Activated T-helper 1 cell treated with anti-CD3 and anti-CD28 coated beads, Interleukin-2, amount 50 U/mL, for 16 hours (primary cell): ENCODE measurements at places on chromosomes 4 and X.

- no peak for DNase-seq
Observed at GRCh38 chr4:68109868-68110267, 19.8 kb downstream of the TMPRSS11F start.

- DNase-seq, result no peak
Observed at GRCh38 chr4:108840426-108840975, 77.6 kb upstream of the ETNPPL start.

GRCh38 chr4:15317246-15317645 lies 110.6 kb upstream of the C1QTNF7 start:
- no peak for DNase-seq

DNA sequence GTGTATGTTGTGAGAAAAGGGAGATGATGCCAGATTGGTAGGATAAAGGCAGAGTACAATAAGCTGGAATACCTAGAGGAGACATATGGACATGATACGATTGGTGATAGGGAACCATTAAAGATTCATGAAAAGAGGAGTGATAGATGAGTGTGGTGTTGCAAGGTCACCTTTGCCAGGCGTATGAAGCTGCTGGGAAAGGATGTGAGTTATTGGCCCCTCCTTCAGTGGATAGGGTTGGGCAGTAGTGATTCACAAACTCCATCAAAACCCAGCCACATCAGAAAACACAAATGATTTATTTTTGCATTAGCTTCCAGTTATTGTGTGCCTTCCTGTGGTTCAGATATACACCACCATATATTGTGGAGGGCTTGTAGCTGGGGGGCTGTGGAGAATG lies 34.3 kb downstream of the TMEM164 start:
- no peak for DNase-seq

DNA sequence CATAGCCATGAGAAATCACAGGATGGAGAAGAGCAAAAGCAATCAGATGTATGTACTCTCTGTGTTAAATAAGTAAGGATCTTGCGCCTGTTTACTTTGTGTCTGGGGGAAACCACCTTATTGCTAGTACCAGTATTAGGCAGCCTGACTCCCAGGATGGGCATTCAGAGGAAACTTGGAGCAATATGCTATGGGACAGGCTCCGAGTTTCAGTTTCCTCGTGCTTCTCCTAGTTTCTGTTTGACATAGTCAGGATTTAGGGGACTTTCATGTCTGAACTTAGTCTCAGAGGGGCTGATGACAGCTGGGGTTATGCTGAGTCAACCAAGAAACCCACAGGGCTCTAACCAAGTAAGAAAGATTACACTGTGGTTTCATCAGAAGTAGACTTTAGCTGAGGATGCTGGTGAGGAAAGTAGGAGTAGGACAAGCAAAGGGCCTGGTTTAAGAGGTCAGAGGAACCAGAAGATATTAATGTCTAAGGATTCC lies 13.5 kb downstream of the NSUN7 start:
- DNase-seq, result no peak

GRCh38 chr4:91824773-91825172 lies 479.0 kb upstream of the GRID2 start:
- DNase-seq, result no peak

GRCh38 chr4:66351761-66352160 lies 681.5 kb upstream of the EPHA5 start:
- no peak for DNase-seq

DNA sequence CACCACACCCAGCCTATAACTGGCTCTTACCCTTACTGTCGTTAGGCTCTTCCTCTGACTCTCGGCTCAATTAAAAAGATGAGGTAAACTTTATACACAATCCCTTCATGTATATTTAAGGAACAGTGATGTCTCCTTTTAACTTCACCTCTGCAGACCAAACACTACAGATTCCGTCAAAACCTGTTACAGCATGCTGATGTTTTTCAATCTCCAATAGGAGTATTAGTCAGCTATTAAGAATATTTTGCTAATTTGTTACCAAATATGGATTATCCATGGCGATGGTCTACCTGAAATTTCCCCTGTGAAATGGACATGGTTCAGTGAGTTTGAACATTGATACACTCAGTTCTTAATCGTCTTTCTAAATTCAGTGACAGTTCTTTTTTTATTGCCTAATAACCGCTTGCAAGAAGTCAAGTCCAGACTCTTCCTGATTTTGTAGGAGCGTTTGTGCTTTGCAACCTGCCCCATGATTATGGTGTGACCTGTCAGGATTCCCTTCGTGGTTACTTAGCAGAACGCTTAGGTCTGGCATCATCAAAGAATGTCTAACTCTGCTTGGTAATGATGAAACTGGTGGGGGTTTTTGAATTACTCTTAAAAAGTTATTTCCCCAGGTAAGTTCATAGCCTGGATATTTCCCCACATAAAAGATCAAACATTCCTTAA lies 72.2 kb upstream of the STOX2 start:
- DNase-seq, result no peak

DNA sequence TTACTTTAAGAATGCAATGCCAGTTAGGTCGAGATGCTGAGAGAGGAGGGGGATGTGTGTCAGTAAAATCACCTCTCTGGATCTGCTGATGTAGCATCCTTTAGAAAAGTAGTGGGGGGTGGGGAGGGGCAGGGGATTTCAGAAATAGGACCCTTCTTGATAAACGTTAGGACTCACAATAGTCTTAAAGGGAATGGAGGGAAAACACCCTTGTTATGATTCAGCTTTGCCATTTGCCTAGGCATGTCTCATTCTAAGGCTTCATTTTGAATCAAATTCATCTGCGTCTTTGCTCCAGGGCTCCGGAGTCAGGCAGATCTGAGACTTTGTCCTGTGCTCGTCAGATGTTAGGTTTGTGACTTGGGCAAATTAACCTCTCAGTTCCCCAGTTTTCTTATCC lies 879 bp downstream of the SH2D1A start:
- DNase-seq, result no peak

DNA sequence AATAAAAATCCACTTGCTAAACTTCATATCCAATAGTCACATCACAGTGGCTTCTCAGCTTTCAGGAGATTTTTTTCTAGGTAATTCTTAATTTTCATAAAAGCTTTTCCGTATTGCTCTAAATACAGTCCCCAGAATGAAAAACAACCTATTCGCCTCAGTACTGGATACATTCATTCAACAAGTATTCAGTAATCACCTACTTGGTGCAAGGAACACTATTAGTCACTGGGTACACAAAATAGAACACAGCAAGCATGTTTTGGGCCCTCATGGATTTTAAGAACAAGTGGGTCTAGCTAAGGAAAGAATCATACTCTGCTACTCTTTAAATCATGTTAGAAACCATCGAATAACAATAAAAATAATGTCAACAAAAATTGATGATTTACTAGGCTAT lies 2.8 kb upstream of the BEX3 start:
- DNase-seq, result no peak

- no peak for DNase-seq
Observed at GRCh38 chr4:3870567-3870962, 104.4 kb downstream of the ADRA2C start.

DNA sequence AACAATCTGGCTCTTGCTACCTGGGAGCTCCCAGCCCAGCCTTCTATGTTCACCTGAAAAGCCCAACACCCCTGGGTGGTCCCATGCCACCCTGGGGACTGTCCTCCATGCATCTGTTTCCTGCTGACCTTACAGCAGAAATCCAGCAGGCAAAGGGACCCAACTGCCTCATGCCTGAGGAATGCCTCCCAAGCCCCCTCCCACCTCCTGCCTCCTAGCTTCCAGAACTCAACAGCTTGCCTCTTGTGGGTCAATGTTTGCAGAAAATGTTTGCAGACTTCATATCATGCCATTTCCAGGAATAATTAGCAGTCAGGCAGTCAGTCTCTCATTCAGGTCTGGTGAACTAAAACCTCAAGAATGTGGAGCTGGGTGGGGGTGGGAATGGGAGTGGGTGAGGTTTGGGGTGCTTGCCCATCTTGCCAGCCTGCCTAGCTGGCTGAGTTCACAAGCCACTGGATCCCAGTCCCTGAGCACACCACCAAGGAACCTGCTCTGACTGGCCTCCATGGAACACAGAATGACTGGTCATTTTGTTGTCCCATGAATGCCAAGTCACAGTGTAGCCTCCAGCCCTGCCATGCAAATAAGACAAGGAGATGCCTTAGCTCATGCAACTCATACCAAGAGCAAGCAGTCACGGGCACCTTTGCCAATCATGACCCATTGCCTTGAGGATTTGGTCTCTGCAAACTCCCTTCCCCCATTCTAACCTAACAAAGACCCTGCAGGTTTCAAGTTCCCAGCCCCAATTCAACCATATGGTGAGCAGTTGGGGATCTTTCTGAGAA lies 12.1 kb upstream of the PLAC1 start:
- DNase-seq, result no peak

DNA sequence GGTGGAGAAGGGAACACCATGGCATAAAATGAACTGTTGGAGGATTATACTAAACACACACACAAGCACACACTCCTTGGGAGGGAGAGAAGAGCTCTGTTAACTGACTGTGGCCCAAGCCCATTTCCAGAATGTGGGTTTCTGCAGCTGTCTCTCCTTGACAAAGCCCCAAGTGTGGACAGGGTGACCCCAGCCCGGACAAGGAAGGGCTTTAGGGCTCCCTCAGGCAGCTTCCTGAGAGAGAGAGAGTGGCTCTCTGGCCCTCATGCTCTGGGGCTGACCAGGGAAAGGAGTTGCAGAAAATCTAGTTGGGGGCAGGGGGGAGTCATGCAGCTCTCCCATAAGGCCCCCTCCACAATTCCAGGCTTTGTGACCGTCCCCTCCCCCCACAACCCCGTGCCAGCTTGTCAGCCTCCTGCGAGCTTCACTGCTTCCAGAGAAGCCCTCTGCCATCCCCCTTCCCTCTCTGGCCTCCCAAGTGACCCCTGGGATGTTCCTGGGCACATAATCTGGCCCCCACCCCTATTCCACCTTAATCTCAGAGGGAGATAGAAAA lies 590 bp downstream of the ARHGEF9 start:
- DNase-seq, result no peak

DNA sequence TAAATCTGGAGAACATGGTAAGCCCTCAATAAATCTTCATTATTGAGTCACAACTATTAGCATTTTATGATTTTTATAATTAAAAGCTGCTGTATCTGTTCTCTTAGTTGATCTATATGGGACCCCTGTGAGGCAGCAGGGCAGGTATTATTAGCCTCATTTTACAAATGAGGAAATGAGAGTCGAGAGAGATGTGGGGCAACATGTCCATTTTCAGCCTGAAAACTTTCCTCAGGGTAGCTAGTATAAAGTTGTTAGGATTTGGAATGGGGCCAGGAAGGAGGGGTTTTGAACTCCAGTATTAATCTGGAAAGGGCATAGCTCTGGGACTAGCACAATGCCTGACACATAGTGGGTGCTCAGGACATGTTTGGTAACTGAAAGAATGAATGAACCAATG lies 191.7 kb upstream of the GPC4 start:
- no peak for DNase-seq

GRCh38 chr4:183396227-183396637 lies 48.2 kb upstream of the CDKN2AIP start:
- DNase-seq, result no peak

DNA sequence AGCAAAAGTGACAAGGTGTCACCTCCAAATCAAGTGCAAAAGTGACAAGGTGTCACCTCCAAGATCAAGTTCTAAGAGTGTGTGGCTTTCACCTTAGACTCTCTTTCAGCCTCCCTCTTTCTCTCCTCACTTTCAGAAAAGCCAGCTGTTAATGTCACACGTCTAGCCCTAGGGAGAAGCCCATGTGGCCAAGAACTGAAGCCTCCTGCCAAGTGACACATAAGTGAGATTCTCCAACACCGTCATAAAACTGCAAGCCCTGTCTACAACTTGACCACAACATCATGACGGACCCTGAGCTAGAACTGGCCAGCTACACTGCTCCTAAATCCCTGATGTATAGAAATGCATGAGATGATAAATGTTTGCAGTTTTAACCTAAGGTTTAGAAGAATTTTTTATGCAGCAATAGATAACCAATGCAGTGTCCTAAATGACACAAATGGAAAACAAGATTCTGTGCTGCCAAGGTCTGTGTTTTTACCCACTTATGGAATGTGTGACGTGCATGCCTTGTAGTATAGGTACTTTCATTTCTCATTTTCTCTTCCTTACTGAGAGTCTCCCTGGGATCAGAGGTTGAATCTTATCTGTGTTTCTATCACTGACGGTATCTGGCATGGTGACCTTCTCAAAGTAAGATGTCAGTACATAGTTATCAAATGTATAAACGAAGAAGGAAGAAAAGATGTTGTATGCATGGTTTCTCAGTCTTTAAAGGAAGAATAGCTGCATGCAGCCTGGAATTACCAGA lies 25.0 kb downstream of the NLGN4X start:
- DNase-seq, result no peak

DNA sequence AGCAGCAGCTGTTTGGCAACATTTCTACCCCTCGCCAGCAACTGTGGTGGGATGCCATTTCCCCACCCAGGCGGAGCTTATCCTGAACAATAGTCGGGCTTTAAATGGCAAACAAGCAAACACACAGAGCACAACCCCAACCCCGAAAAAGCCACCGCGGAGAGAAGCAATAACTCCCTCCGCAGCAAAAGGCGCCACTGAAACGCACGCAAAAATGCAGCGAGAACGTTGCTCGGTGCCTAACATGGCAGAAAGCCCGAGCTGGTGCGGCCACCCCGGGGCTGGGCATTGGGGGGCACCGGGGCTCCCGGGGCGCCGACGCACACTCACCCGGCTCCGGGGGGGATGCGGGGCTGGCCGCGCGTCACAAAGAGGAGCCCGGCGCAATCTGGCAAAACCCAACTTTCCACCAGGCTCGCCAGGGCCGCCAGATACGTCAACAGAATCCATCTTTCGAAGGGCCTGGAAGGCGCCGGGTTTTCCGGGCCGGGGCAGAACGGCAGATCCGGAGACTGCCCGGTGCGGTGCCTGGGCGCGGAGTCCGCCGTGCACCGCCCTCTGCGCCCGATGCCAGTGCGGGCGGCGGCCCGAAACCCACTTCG lies 818 bp downstream of the RAI2 start:
- DNase-seq, result no peak

- no peak for DNase-seq
Observed at GRCh38 chr4:104559502-104559901, 64.8 kb upstream of the CXXC4 start.

DNA sequence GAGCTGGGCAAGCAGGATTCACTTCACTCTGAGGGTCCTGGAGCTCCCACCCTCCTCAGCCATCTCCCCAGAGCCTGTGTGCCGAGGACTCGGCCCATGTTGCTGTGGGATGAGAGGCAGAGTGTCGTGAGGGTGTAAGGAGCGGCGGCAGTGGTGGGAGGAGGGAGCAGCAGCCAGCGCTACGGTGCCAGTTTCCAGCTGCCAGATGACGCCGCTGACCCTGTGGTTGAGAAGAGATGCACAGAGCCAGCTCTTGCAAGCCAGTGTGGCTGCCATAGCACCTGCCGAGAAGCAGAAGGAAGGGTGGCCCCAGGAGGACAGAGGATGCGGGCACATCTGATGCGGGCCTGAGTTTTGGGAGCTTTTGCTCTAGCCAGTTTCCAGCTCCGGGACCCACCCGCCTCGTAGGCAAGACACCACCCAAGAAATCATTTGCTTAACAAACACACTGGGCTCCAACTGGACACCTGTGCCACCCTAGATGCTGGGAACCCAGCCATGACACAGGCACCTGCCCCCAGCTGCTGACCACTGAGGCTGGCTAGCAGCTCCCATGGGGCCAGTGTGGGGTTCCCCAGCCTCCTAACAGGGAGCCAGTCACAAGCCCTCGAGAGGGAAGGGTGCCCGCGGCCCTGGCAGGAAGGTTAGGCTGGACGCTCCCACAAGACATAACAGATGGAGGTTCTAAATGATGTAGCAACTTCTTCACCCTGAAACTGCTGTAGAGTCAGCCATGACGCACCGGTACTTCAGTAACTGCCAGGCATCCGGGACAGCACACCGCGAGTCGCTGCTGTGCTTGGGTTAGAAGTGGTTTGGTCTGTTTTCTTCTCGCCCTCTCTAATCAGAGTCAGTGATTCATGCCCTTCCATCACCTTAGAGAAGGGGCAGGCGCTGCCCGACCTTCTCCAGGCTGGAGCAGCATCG lies 8.9 kb downstream of the MSANTD1 start:
- DNase-seq, result no peak
